Mesothelial cell of epicardium (in vitro differentiated cells): ENCODE measurements at places on chromosomes 4 and X. TPM values are rescaled to one million over a fixed set of nuclear protein-coding genes. Genes with fewer than 3 reads are reported as not detected.
A peak's percentile ranks its signal among the peaks of the same experiment; 100 is the strongest.

DNA sequence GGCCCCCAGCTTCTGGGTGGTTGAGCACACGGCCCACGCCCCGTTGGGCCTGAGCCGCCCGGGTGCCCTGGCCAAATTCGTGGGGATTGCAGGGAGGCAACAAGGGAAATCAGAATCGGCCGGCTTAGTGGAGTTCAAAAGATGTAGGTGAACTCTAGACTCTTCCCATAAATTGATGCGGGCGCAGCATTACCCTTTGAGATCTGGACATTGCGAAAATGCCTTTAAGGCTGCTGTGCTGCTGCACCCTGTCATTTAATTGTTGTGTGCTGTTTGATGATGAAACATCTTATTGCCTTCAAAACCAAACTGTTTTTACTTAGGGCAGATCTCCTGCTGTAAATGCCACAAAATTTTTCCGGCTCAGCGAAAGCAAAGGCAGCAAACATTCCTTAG lies 409 bp upstream of the MPP1 start:
- no peak for DNase-seq
- H3K4me3 ChIP-seq = peak overlapping the region; percentile 77
- peaks cover 2% of the 10 kb centered on the region for H3K36me3 ChIP-seq
- peak overlapping the region; percentile 43 for H3K27ac ChIP-seq

- H3K27me3 ChIP-seq = no peaks in the 10 kb centered on the region
- peaks cover 11% of the 10 kb centered on the region for H3K4me1 ChIP-seq
- H3K36me3 ChIP-seq = peaks cover 6% of the 10 kb centered on the region
- DNase-seq = no peak
Measured at GRCh38 chr4:177128306-177128705, 181.4 kb upstream of the NEIL3 start.

- peaks cover 5% of the 10 kb centered on the region for H3K36me3 ChIP-seq
- no peak overlapping the region for H3K4me3 ChIP-seq
- no peaks in the 10 kb centered on the region for H3K27me3 ChIP-seq
- DNase-seq = no peak
- H3K4me1 ChIP-seq = peaks cover 31% of the 10 kb centered on the region
- no peak overlapping the region for H3K27ac ChIP-seq
Measured at GRCh38 chr4:155984106-155984797, 30.6 kb upstream of the CTSO start.

The POU3F4 gene
- total RNA-seq = not detected in 3 replicates
